ENCODE measurements at places on chromosomes 7 and 10. TPM values are rescaled to one million over a fixed set of nuclear protein-coding genes. Genes with fewer than 3 reads are reported as not detected.

PRLHR gene
- not detected for total RNA-seq

OR6V1 gene
- total RNA-seq = not detected

GPC2 gene
- total RNA-seq = 0.18 TPM

PAX4 gene
- not detected for total RNA-seq

INMT gene
- total RNA-seq = 6.6 TPM

NPY4R gene
- total RNA-seq = not detected

AGR3 gene
- not detected for total RNA-seq

TMEM273 gene
- total RNA-seq = not detected

GCK gene
- total RNA-seq = 2.7 TPM

FOXL3 gene
- not detected for total RNA-seq

LRRD1 gene
- not detected for total RNA-seq

HOXA9 gene
- total RNA-seq = 17.9 TPM

DPP6 gene
- not detected for total RNA-seq

ARPC1B gene
- total RNA-seq = 528 TPM

GSDME gene
- 79.9 TPM for total RNA-seq

CLCN1 gene
- total RNA-seq = not detected

COPS6 gene
- 183 TPM for total RNA-seq

CRHR2 gene
- not detected for total RNA-seq

PRKAR2B gene
- 10.1 TPM for total RNA-seq

TMEM178B gene
- not detected for total RNA-seq

GRID1 gene
- total RNA-seq = not detected

ITGA8 gene
- total RNA-seq = not detected

HPS6 gene
- total RNA-seq = 36.5 TPM

C1QL3 gene
- total RNA-seq = not detected

WEE2 gene
- not detected for total RNA-seq

TCAF2 gene
- total RNA-seq = 0.89 TPM

SGCE gene
- total RNA-seq = 135 TPM

MLXIPL gene
- not detected for total RNA-seq

SLC18A2 gene
- not detected for total RNA-seq

AKR1C8 gene
- total RNA-seq = not detected

RAB19 gene
- total RNA-seq = not detected

CDHR3 gene
- 4.0 TPM for total RNA-seq

SLC26A5 gene
- not detected for total RNA-seq

PARG gene
- total RNA-seq = 17.0 TPM

TMEM120A gene
- 31.2 TPM for total RNA-seq

GBF1 gene
- 51.6 TPM for total RNA-seq

AQP1 gene
- 1.1 TPM for total RNA-seq

ITPRID1 gene
- not detected for total RNA-seq

NKX2-3 gene
- total RNA-seq = not detected

TLX1 gene
- total RNA-seq = not detected

SPDYE1 gene
- total RNA-seq = not detected

C10orf71 gene
- not detected for total RNA-seq

TRA2A gene
- 20.2 TPM for total RNA-seq

RET gene
- total RNA-seq = 0.29 TPM
